ENCODE measurements at places on chromosomes 2 and 18. TPM values are rescaled to one million over a fixed set of nuclear protein-coding genes. Genes with fewer than 3 reads are reported as not detected.

DNA sequence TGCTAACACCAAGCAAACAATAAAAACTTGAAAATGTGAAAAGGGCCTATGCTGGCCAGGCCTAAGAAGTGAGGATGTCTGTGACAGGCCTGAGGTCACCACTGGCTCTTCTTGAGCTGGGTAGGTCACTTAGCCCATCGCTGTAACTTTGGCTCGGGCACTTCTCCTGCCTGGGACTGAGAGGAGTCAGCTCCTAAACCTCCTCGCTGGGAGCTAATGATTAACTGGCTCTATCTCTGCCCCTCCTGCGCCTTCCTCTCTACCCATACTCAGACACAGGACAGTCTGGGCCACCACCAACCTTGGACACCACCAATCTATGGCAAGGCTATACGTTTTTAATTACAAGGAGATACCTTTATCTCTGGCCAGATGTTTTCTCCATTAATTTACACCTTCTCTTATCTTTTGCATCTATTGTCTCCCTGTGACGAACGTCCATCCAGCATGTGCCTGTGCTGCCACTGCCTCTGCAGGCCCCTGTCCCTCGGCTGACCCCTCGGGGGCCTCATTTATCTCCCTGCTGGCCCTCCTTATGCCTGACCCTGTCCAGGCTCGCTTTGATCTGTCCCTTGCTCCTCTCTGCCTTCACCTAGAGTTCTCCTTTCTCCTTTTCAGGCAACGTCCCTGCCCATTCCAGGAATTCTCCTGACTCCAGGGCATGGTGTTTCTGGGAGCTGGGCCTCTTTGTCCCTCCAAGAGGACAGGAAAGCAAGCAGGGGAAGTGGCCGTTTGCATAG is 149.1 kb upstream of the GATA6 start:
- no peak for DNase-seq

DNA sequence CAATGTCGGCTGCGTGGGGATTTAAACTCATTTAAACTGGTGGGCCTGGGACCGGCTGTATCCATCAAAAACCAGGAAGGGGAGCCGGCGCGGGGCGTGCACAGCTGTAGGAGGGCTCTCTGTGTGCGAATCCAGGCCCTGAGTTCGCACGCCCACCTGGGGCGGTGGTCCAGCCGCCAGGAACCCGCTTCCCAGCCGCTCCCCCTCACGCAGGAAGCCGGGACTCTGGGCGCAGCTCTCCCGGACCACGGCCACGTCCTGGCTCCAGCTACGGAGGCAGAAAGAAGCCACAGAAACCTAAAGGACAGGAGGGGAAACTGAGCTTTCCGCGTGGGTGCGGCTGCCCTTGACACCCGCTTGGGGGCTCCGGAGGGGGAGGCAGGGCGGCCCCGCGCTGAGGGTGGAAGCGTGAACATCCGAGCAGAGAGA is 80.6 kb downstream of the GFPT1 start:
- DNase-seq, result no peak

GRCh38 chr2:222404151-222404905 is 20.0 kb upstream of the SGPP2 start:
- DNase-seq, result no peak

DNA sequence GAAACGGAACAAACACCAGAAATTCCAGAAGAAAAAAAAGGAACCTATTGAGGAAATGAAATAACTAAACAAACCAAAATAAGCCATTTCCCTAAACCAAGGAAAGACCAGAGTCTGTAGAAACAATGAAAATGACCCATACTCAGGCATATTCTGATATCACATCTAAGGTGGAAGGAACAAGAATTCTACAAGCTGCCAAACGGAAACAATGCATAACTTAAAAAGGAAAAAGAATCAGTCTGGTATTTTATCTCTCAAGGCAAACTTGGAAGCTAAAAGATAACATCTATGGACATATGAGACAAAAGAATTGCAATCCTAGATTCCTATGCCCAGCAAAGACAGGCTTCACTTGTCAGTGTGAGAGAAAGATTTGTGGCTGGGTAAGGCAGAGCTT is 326.2 kb downstream of the PDE11A start:
- no peak for DNase-seq

GRCh38 chr2:64640153-64641044 is 13.3 kb downstream of the SERTAD2 start:
- no peak for DNase-seq

GRCh38 chr2:204888222-204888621 is 342.9 kb downstream of the PARD3B start:
- DNase-seq, result no peak

GRCh38 chr2:42127425-42128424 is 41.4 kb upstream of the EML4 start:
- DNase-seq, result peak; percentile 69

DNA sequence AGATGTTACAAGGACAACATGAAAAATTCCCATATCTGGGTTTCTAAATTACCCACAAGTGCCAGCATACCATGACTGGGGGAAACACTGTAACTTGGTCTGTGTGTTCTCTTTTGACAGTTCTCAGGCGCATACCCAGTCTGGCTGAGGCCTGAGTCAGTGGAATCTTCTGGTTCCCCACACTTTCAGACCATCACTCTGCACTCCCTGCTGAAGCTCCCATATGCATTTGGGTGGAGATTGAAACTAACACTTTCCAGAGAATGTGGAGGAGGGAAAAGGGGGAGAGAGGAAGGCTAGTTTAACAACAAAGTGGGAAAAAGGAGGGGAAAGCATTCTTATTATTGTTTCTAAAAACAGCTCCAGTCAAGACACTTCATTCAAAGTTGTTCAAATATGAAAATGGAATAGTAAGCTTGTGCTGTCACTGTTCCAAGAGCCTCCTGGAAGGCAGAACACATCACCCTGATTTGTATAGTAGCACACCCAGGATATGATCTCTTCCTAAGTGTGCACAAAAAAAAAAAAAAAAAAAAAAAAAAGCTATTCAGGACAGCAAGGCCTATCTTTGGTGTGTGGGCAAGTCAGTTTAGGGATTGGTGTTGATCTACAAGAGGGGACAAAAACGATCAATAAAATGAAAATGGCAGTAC is 48.1 kb upstream of the CTIF start:
- DNase-seq, result no peak

DNA sequence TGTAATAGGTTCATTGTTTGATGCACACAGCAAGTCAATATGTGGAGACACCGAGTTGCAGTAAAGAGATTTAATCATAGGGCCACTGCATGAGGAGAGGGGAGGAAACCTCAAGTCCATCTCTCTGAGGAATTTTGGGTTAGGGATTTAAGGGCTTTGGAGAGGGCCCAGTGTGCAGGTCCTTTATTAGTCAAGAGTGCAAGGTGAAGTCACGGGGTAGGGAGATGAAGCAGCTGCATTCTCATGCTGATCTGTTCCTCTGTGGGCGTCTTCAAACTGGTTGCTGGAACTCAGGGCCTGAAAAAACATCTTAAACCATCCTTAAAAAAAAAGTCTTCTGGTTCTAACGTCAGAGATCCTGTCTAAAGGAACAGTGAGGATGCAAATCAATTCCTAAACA is 131.6 kb downstream of the NXPH2 start:
- DNase-seq, result no peak

DNA sequence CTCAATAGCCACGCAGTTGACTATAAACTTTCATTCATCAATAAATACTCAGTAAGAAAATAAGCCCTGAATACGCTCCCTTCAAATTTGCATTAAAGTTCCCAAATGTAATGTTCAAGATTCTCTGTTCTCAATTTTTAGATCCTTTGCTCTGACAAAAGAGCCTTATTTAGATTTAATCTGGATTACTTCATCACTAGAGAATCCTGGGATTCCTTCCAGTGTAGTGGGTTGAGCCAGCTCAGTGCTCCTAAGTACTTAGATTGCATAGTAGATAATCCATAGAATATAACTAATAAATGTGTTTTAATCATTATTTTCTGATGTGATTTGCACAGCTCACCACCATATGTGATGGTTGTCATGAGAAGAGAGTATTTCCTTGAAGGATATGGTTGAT is 1286.2 kb downstream of the SUCLG1 start:
- DNase-seq, result no peak

DNA sequence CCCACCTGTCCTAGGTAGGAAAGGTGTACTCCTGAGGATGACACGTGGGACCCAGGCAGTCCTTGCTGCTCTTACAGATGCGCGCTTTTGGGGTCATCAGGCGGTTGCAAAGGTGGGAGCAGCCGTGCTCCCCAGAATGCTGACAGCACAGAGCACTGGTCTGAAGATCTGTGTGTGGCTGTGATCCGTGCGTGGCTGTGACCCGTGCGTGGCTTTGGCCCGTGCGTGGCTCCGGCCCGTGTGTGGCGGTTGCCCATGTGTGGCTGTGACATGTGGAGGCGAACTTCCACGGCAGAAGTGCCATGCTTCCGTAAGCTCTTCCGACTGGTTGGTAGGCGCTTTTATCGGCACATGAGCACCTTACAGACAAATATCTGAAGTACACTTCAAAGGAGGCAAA is 270.0 kb downstream of the AGAP1 start:
- DNase-seq, result no peak

DNA sequence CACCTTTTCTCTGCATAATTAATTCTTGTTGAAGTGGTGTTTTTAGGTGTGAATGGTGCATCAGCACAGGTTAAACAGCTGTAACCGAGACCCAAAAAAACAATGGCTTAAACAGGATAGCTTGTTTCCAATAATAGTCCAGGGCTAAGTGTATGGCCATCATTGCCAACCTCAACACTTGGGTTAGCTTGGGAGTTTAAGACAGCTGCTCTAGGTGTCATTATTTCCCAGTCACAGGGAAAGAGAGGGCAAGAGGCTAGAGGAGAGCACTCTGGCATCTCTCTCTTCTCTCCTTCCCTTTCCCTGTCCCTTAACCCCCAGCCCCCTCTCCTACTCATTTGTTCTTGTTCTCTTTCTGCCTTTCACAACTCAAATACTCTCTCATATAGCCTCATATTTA is 21.1 kb downstream of the BIRC6 start:
- DNase-seq, result no peak

DNA sequence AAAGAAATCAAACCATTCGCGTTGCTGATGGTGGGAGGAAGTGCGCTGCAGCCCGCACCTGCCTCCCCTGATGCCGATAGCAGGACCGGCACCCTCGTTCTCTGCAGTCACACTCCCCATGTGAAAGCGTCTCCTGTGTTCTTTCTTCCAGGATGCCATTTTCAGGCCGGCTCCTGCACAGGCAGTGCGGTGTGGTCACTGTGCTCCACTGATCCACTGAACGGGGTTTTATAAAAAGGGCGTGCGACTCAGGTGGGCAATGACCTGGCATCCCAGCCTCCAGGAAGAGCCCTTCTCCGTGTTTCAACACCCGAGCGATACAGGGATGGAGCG is 88.3 kb upstream of the SNTG2 start:
- DNase-seq, result no peak

GRCh38 chr2:241443486-241444223 is 64.7 kb downstream of the STK25 start:
- peak; percentile 90 for DNase-seq

- no peak for DNase-seq
Observed at GRCh38 chr18:46369323-46369722, 265.1 kb downstream of the HAUS1 start.

GRCh38 chr2:66901344-66901743 is 466.4 kb downstream of the MEIS1 start:
- no peak for DNase-seq

DNA sequence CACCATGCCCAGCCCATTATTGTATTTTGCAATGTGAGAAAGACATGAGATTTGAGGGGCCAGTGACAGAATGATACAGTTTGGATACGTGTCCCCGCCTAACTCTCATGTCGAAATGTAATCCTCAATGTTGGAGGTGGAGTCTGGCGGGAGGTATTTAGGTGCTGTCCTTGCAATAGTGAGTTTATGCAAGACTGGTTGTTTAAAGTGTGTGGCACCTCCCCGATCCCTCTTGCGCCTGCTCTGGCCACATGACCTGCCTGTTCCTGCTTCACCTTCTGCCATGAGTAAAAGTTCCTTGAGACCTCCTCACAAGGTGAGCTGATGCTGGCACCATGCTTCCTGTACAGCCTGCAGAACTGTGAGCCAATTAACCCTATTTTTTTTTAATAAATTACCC is 16.6 kb downstream of the CNDP1 start:
- DNase-seq, result no peak

- peak; percentile 66 for DNase-seq
Observed at GRCh38 chr18:10410472-10411308, 43.7 kb upstream of the APCDD1 start.

- DNase-seq, result peak; percentile 66
Observed at GRCh38 chr2:65076345-65076710, 20.1 kb downstream of the CEP68 start.

DNA sequence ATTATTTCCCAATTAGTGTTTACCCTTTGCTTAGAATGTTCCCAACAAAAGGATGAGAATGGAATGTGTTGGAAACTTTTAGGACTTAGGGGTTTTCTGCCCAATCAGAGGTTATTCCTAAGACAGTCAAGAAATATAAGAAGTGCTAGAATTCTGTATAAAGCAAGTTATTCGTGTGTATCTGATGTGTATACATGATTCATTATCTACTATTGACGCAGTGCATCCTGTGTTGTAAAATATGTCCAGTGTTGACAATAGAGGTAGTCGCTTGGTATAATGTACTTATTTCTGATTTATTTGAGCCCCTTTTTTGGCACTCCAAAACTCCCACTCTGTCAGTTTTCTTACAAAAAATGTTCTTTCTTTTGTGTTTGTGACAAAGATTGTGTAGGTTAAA is 881 bp downstream of the PIKFYVE start:
- peak; percentile 19 for DNase-seq

DNA sequence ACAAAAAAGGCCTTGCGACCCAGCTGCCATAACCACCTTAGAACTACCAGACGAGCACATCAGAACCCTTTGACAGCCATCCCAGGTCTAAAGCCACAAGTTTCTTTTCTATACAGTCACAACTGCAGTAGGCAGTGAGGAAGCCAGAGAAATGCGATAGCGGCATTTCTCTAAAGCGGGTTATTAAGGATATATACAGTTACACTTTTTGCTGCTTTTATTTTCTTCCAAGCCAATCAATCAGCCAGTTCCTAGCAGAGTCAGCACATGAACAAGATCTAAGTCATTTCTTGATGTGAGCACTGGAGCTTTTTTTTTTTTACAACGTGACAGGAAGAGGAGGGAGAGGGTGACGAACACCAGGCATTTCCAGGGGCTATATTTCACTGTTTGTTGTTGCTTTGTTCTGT is 48.8 kb downstream of the FEZ2 start:
- no peak for DNase-seq

- no peak for DNase-seq
Observed at GRCh38 chr2:148816176-148816575, 58.9 kb upstream of the KIF5C start.

The ALLC gene
- total RNA-seq, result not detected

The MYO7B gene
- total RNA-seq, result 0.07 TPM

The CASP8 gene
- total RNA-seq, result 22.4 TPM

The HNMT gene
- total RNA-seq, result 1.2 TPM

The FBXO41 gene
- 4.0 TPM for total RNA-seq

The SH2D6 gene
- 0.25 TPM for total RNA-seq

The CD207 gene
- not detected for total RNA-seq

Data from foreskin keratinocyte (primary cell).